Renal pelvis (tissue), 12 donors: ENCODE measurements at places on chromosomes 11 and 22. TPM values are rescaled to one million over a fixed set of nuclear protein-coding genes. Genes with fewer than 3 reads are reported as not detected.

DNA sequence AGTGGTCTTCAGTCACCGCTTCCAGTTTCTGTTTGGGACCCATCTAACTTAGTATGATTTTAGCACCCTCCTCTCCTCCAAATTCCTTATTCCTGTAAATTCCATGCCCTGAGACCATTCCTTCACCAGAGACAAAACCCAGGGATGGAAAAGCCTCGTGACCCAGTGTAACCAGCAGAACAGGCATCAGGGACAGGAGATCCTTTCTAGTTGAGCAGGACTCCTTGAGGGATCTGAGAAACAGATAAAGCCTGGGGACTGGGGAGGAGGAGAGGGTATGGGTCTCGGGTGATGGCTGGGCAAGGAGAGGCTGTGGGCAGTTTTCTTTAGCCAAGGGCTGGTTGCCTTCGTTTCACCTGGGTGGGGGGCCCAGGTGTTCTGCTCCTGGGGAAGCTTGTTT, 40.9 kb downstream of the TEAD1 start:
- DNase-seq: no peak

Gene OR51G2
- polyA plus RNA-seq: not detected

Gene SORL1
- polyA plus RNA-seq: 31.6 TPM

GRCh38 chr11:2858995-2859698, 26.4 kb downstream of the CDKN1C start:
- no peak for DNase-seq

GRCh38 chr11:87176044-87176443, 138.3 kb downstream of the TMEM135 start:
- no peak for DNase-seq

- peak; percentile 79 for DNase-seq
These were observed 22.9 kb upstream of the MRPL17 start for GRCh38 chr11:6705905-6706535.

Gene MED15
- 45.7 TPM for polyA plus RNA-seq

GRCh38 chr11:80495116-80495515, 1054.3 kb upstream of the TENM4 start:
- DNase-seq: no peak

DNA sequence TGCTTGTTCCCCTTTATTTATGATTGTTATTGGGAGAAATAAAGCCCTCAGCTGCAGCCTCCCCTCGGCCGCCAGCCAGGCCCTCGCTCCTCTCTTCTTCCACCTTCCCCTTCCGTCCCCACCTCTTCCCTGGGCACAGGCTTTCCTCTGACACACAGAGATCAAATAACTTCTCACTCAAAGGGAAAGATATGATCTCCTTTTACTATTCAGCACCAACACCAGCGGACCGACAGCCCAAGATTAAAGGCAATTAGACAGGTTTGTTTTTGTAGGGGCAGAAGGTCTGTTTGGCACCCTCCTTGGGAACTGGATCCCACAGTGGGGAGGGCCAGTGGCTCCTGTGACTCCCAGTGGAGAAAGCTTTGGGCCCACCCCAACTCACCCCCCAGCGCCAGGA, 23.0 kb downstream of the NECTIN1 start:
- no peak for DNase-seq

Gene OR6A2
- polyA plus RNA-seq: not detected

DNA sequence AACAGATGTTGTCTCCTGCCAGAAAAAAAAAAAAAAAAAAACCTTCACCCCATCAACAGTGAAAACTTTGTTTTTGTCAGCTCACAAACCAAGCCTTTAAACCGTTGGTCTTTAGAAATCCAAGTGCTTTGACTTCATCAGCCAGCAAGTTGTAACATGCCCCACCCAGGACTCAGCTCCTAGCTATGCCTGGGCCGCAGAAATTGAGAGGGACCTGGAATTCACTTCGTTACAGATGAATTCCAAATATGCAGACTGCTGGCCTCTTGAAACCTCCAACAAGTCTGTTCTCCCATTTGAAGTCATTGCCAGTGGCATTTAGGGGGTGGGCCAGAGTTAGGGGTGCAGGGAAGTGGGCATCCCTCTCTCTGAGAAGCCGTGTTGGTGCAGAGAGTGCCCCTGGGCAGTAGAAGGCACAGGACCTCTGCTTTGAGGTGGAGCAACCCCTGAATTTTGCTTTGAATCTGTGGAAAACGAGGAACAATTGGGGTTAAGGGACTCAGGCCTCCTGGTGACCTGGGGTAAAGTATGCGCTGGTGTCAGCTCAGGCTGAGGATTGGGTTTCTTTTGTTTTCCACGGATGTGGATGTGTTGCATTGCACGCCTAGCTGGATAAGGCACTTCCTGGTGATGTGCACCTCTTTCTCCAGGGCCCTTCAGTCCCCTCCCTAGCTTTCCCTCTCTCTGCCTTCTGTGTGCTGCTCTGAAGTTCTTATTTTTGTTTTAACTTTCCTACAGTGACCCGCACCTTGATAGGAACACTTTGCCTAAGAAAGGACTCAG, 109.5 kb downstream of the DBX1 start:
- DNase-seq: no peak

GRCh38 chr11:118998822-118999221, 884 bp downstream of the CENATAC start:
- DNase-seq: no peak
